NCI-H2029 (cell line): ENCODE measurements at places on chromosomes 7 and 10.

- DNase-seq = no peak
Measured at GRCh38 chr10:96448558-96448957, 65.2 kb downstream of the TLL2 start.

DNA sequence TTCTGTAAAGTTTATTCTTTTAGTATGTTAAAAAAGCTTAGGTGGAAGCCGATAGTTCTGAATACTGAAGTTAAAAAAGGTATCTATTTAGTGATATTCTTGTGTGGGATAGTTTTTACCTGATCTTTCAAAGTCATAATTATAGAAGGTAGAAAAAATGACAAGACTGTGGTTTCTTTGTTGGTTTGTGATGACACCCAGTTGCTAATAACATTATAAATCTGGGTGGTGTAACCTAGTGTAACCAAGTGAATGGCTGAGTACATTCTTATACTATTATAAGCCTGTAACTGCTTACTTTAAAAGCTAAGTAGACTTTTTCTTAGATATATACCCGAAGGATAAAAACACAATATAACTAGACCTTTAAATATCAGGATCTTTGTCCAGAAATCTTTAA is 2.3 kb downstream of the CDK13 start:
- DNase-seq = no peak

DNA sequence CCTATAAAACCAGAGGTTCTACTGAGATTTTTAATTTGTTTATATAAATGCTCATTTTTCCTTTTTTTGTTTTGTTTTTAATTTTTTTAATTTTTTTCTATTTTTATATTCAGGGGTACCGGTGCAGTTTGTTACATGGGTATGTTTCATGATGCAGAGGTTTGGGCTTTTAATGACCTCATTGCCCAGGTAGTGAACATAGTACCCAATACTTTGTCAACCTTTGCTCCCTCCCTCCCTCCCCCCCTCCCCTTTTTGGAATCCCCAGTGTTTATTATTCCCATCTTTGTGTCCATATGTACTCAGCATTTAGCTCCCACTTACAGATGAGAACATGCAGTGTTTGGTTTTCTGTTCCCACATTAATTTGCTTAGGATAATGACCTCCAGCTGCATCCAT is 94.4 kb upstream of the NEBL start:
- DNase-seq = no peak

DNA sequence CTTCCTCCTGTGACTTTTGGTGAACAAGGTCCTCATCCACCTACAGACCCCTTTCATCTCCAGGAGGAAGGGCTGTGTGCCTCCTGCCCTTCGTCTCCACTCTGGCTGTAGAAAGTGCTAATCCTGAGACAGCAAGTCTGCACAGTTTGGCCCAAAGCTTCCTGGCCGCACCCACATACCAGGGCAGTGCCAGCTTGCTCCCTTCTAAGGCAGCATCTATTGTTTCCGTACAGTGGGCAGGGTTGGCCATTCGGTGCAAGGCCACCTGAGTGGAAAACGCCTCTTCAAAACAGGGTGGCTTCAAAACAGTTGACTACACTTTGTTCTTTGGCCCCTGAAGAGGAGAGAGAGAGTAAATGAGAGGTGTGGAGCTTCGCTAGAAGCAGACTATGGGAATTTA is 134.1 kb upstream of the KLF14 start:
- no peak for DNase-seq

GRCh38 chr7:81573932-81574331 is 195.9 kb downstream of the HGF start:
- no peak for DNase-seq

GRCh38 chr7:14000247-14000646 is 10.8 kb upstream of the ETV1 start:
- no peak for DNase-seq

DNA sequence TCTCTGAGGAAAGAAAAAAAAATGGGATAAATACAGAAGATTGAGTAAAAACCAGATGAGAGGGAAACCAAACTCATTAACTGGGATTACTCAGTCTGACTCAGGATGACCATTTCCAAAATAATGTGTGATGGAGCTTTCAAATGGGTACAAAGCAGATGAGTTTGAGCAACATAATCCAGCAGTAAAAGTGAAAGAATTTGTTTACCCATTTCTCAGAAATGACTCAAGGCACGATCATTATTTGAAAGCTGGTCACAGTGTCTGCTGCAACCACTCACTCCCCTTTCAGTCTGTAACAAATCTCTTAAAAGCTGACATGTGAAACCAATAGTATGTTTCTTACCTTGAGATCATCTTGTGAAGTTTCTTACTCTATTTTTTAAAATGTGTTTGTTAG is 104.7 kb upstream of the KLF14 start:
- no peak for DNase-seq

GRCh38 chr10:110069502-110069982 is 61.8 kb downstream of the ADD3 start:
- DNase-seq = no peak

DNA sequence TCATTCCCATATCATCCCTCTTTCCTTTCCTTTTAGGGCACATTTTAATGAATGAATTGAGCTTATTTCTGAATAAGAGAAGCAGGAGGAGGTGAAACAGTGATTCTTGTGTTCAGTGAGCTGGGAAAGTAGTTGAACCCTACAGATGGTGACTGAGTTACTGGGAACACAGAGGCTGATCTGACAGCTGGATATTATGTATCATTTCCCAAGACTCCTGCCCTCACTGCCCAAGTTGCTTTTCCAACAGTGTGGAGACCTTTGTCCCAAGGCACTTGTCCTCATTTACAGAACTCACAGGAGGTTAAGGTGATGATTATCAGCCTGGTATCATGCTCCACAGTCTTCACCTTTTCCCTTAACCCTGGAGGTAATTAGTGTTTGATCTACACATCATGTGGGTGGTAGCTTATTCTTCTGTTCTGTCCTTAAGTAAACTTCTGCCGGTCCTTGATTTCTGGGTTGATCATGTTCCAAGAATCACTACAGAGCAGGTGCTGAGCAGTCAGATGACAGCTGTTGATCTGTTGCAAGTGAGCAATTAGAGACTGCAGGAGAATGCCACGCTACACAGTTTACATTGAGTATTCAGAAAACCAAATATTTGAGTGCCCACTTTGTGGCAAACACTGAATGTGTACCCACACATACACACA is 2.6 kb downstream of the PRLHR start:
- peak; percentile 91 for DNase-seq

DNA sequence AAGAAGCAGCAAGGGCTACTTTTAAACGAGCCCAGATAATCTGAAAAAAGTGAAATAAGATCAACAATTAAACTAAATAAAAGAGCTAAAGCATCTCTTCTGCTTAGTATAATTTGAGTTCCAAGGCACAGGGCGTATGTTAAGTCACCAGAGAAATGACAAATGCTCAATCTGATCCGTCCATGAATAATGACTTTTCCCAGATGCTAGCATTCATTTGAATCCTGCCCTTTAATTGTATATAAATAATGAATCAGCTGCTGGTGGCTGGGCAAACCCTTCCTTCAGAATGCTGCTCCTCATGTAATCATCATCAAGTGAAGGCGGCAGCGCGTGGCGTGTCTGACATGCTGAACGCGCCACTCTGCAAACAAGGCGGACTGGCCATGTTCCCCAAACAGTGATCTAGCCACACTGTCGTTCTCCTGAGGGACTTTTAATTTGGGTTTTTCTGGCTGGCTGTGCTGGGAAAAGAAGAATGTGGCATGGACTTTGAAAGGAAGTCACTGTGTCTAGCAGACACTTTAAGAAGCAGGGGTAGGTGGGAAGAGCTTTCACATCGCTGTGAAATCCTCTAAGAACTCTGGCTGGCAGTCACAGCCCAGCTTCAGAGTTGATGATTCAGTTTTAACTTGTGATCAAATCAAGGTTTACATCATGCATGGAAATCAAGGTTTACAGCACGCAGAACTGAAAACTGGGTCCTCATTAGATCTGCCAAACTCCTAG is 70.7 kb downstream of the BEND7 start:
- no peak for DNase-seq

DNA sequence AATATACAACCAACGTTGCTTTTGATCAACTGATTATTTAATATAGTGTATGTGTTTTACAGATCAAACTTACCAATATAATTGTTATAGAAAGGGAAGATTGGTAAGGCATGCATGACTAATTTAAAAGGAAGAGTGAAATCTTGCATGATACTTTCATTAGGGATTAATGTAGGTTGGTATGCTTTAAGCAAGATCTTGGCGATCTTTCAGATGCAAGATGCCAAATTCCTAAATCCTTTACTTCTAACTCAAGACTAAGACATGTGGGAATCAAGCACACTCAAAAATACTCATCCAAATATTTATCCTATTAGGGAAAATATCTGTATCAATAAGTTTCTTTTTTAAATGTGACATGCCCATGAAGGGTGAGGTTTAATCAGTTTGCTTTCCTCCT is 321.4 kb upstream of the MEOX2 start:
- DNase-seq = no peak

DNA sequence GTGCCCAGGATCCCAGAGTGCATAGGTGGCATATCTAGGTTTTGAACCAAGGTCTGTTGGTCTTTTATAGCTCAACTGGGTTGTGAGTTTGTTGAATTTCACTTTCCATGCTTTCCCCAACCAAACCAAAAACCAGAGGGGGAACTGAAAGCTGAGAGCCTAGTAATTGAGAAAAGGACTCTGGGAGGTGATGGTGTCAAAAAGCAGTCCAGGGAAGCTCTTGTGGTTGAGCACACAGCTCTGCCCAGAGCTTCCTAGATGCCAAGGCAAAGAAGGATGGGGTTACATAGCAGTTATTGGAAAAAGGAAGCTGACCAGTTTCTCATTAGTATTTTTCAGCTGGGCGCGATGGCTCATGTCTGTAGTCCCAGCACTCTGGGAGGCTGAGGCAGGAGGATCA is 9.9 kb downstream of the POR start:
- no peak for DNase-seq

- no peak for DNase-seq
Measured at GRCh38 chr7:144588559-144589051, 185.1 kb upstream of the NOBOX start.

GRCh38 chr7:9226500-9226899 is 793.1 kb downstream of the NXPH1 start:
- no peak for DNase-seq

GRCh38 chr10:97796651-97797050 is 24.9 kb upstream of the SFRP5 start:
- DNase-seq = no peak
